ENCODE measurements at places on chromosomes 13 and 19.
A peak's percentile ranks its signal among the peaks of the same experiment; 100 is the strongest.

GRCh38 chr13:51682686-51683085, 98.4 kb downstream of the WDFY2 start:
- no peak for DNase-seq

- peak; percentile 38 for DNase-seq
Measured at GRCh38 chr19:611481-611868, 21.8 kb downstream of the HCN2 start.

GRCh38 chr19:35560271-35560670, 3.2 kb downstream of the ATP4A start:
- no peak for DNase-seq

DNA sequence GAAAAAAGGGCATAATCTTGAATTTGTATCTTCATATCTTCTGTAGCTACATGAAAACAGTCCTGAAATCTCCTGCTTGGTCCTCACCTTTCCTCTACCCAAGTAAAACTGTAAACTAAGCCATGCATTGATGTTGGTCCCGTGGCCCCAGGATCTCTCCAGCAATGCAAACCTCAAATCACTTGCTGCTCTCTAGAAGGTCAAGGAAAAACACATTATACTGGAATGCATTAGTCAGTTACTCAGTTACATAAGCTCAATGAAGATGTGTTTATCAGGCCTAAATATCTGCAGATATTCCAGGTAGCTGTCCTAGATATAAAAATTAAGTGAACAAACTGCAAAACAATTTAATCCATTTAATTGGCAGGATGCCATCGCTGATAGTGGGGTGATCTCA, 261.8 kb downstream of the ABCC4 start:
- no peak for DNase-seq
